ENCODE measurements at places on chromosomes 5 and 9.

DNA sequence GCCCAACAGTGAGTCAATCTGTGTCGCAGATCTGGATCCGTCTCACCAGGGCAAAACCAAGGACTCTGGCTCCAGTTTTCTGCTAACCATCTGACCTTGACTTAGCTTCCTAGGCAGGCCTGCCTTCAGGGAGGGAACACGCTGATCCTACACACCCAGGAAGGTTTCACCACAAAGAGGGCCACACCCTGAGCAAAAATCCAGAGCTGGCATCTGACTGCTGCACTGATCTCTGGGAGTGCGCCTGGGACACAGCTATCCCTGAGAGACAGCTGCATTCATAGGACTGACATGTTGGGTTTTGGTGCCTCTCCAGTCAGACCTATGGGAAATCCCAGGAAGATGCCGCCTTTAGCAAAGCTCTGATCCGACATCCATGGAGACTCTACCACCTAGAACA, 47.5 kb downstream of the CDK5RAP2 start:
- peak; percentile 53 for DNase-seq

DNA sequence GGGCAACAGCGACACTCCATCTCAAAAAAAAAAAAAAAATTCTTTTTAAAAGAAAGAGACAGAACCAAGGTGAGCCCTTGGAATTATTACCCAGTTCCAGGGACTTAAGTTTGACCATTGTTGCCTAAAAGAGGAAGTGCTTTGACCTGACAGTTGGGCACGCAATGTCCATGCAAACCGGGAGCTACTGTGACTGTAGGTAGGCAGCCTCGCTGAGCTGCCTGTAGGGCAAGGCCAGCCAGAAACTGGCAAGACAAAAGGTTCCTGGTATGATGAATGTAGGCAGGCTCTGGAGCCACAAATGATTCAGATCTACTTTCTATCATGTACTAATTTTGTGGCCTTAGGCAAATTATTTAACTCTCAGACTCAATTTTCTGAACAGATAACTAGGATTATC, 334.8 kb upstream of the ZNF462 start:
- DNase-seq, result no peak

- DNase-seq, result no peak
Observed at GRCh38 chr9:84818791-84819190, 149.3 kb downstream of the NTRK2 start.

DNA sequence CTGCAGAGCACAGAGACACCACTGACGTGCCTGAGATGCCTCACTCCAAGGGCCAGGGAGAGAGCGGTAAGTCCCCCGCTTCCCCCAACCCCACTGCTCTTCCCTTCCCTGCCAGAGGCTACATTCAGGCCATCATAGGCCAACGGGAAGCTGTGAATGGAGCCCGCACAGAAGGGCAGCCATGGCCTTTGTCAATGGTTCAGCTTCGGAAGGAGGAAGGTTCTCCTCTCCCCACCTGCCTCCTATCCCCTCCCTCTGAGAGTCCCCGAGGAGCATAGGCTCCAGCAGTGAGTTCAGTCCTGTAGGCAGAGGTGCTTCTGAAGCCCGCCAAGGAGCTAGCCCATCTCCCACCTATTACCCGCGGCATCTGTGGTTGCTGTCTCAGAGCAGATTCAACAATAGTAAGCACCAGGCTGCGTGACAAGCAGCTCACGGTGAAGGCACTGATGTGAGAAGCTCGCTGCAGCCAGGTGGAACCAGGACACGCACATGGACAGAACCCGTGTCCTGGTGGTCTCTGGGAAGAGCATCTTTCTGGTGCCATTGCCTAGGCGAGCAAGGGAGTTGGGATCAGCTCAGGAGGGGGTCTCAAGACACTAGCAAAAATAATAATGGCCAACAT, 15.9 kb downstream of the QRFP start:
- DNase-seq, result no peak

DNA sequence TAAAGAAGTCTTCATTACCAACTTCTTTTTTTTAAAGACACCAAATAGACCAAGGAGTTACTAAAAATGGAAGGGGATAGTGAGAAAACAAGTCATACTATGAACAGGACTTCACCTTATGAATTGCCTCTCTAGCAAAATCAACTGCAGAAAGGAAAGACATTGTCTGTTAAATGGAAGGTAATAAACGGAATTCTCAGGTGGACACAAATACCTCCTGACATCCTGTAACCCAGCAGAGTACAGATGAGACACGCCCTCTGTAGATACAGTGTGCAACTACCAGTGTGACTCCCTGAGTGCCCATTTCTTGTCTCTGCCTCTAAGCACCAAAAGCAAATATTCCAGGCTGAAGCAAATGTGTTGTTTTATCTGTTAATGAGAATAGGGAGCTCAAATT, 12.2 kb upstream of the PLPP1 start:
- DNase-seq, result no peak

DNA sequence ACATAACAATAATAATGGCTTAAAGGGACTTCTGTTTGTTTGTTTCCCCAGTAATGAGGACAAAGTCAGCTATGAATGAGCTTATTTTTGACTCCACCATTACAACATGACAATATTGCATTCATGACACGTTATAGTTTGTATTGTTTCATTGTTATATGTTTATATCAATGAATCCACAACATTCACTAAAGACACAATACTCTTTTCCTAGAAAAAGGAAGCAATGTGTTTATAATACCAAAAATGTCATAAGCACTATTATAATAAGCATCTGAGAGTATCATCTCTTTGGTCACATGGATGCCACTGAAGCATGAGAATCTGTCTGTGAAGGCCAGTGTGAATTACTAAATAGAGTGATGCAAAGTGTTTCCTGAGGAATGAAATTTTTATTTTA, 1026.9 kb upstream of the C9orf72 start:
- DNase-seq, result no peak

DNA sequence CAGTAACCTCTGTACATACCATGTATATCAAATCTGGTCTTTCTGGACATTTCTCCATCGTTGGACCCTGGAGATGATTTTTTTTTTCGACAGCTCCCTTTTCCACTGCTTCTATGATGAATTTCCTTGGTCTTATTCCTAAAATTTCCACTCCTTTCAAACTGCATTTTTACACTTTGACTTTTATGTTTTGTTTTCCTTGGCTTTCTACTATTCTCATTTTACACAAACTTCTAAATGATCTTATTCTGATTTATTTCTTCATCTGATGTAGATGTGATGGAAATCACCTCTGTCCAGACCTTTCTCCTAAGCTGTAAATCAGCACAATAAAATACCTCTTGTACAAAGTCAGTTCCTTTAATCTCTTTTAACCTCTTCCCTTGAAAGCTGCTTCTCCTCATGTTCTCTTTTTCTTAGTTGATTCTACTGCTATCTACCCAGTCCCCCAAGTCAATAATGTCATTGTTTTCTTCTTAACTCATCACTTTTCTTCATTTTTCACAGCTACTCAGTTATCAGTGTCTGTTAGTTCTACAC, 48.7 kb upstream of the TUSC1 start:
- DNase-seq, result no peak

GRCh38 chr9:4833781-4834560, 41.2 kb downstream of the RCL1 start:
- DNase-seq, result peak; percentile 49

GRCh38 chr9:76605321-76605900, 146.4 kb downstream of the GCNT1 start:
- DNase-seq, result no peak

- no peak for DNase-seq
Observed at GRCh38 chr5:60490597-60491166, 209.3 kb downstream of the DEPDC1B start.

- no peak for DNase-seq
Observed at GRCh38 chr5:123665822-123666371, 153.9 kb downstream of the CSNK1G3 start.

DNA sequence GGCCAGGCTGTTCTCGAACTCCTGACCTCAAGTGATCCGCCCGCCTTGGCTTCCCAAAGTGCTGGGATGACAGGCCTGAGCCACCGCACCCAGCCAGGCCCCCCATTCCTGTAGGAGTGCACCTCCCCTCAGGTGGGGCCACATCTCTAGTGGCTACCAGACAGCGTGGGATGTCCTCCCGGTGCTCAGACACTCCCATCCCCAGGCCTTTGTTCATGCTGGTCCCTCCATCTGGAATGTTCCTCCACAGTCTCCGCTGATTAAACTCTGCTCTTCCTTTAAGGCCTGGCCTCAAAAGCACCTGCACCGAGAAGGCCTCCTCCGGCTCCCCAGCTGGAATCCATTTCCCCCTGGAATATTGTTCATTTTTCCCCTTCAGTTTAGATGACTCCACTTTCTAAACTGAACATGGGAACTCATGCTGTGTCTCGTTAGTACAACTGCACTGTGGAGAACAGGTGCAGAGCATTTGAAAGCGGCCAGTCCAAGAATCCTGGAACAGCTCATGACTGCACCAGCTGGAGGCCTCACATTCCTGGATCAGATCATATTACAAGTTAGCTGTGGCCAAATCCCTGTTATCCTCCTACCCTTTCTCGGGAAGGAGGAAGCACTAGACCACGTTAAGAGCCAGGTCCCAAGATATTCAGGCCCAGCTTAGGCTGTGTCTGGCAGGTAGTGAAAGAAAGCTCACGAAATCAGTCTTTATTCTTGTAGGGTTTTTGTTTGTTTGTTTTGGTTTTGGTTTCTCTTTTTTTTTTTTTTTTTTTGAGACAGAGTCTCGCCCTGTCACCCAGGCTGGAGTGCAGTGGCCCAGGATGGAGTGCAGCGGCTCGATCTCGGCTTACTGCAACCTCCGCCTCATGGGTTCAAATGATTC, 10.8 kb upstream of the PRRC2B start:
- peak; percentile 89 for DNase-seq

DNA sequence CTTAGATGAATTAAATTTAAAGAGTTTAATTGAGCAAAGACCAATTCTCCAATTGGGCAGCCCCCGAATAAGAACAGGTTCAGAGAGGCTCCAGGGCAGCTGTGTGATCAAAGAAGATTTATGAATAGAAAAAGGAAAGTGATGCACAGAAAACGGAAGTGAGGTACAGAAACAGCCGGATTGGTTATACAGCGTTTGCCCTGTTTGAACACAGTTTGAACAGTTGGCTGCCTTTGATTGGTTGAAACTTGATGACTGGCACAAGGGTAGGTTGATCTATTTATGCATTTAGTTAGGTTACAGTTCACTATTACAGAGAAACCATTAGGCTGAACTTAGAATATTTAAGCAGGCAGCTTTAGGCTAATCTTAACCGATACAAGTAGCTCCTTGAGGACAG, 29.5 kb downstream of the NIM1K start:
- no peak for DNase-seq

DNA sequence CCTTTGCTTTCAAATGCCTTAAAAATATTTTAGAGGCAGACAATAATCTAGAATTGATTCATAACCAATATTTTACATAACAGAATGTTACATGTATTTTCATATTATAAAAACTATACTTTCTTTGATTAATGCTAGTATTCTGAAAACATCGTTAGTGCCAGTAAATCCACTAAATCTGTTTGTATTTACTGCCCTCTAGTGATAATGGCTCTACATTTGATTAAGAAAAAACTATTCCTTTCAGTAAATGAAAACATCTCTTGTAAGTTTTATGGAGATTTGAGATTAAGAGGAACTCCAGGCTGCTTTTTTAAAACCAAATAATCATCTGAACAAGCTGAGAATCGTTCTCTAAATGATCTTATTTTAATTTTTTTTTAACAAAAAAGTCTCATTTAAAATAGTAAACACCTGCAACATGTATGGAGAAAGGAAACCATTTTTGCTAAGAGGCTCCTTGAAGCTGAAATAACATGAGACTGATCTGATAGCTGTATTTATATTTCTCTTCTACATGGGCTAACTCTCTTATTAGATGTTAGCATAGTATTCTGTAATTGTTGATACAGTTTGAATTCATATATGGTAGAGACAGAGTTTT, 424.7 kb downstream of the RAB3C start:
- DNase-seq, result peak; percentile 66

DNA sequence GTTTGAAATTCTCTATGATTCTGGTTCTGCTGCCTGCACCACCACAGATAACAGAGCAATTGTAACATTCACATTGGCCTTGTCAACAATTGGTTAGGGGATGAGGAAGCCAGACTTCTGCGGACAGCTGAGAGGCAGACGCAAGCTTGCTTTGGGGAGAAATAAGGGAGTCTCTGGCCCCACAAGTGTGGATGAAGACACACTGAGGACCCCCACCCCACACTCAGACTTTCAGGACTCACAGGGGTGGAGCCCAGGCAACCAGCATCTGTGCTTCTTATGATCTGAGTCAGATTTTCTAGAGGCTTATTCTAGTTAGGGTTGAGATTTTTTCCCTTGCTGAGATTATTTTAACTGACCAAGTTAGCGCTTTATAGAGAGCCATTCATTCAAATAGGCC, 140.3 kb upstream of the IRX2 start:
- no peak for DNase-seq

- no peak for DNase-seq
Observed at GRCh38 chr5:1413611-1414241, 31.5 kb downstream of the SLC6A3 start.

DNA sequence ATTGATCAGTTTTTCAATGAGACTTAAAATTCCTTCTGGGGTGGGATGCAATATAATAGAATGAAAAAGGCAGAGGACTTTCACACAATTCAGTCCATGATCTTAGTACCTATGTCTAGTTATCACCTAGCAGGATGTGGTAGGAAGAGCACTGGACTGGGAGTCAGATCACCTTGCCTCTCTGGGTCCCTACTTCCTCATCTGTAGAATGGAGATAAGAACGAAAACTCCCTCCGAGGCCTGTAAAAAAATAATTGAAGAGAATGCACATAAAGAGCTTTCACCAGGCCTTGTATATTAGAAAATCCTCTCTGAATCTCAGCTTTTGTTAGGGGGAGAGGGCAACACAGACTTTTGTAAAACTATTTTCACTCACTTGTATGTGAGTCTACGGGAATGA, 681 bp upstream of the TMEFF1 start:
- DNase-seq, result no peak

- no peak for DNase-seq
Observed at GRCh38 chr9:22009506-22009867, 382 bp upstream of the CDKN2B start.

DNA sequence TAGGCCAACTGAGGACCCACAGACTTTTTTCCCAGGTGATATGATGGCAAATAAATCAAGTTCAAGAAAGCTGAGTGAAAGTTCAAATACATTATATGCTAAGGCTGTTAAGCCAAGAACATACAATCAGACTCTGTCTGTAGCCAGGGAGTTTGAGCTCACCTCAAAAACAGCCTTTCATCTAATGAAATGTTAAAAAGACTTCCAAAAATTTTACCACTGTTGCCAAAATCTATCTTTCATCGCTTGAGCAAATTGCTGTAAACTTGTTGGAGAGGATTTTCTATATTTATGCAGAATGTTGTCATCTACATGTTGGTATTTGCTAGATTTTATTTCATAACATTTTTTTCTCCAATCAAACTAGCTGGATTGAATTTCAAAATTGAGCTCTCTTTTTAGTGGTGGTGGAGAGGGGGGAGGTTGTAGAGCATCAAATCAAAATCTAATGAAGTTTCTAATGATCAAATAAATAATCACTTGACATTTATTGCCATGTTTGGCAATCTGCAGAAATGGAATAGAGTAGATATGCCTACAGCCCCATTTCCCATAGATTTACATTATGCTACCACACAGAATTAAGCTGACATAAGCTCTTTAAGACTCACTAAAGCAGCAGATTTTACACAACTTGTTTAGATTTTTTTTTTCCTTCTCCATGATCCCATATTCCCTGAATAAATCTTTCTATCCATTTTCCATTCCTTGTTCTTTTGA, 828.9 kb upstream of the ZNF608 start:
- DNase-seq, result no peak
